ENCODE measurements at places on chromosomes 12 and 14.

- DNase-seq: no peak
Measured at GRCh38 chr12:10226086-10226485, 13.4 kb downstream of the GABARAPL1 start.

DNA sequence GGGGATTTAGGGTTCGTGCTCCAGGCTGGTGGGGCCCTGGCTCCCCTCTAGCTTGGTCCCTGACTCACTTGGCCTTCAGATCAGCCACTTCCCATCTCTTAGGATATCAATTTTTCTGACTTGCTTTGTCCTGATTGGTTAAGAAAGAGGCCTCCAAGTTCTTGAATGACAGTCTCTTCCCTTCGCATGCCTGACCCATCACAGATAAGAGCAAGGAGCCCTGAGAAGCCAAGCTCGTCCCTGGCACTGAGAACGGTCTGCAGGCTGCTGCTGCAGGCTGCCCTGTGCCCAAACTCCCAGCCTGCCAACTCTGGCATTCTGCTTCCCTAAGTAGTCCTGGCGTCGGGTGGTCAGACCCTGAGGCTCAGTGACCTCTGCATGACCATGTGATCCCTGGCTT lies 794 bp upstream of the LRTM2 start:
- DNase-seq: no peak

- no peak for DNase-seq
Measured at GRCh38 chr12:95004610-95005009, 1.1 kb upstream of the NDUFA12 start.

DNA sequence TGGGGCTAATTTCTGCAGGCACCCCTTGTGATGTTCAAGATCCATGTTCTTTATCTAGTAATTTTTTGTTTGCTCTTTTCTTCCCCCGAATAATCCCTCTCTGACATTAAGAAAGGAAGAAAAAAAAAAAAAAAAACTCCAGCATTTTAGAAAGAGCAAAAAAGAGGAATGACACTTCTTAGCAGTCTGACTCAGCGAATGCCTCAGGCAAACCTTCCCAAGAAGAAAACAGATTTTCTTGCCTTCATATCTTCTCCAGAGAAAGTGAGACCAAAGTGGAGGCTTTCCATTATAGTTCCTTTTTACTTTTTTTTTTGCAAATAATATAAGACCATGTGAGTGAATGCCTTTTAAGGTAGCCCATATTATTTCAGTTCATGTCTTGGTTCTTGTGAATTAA lies 479.0 kb upstream of the SYT1 start:
- peak; percentile 17 for DNase-seq

- DNase-seq: peak; percentile 4
Measured at GRCh38 chr14:100914597-100915021, 11.1 kb upstream of the RTL1 start.

DNA sequence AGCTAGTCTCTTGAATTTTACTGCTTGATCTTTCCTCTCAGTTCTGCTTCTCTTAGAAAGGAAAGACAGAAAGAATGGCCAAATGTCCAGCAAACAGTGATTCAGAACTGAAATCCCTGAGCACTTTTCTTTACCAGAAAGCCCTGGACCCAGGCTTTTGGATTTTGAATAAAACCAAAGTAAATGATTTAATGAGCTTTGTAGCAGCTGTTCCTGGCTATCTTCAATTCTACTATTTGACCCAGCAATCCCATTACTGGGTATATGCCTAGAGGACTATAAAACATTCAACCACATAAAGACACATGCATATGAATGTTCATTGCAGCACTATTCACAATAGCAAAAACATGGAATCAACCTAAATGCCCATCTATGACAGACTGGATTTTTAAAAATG lies 187.2 kb downstream of the PRKD1 start:
- DNase-seq: no peak

- no peak for DNase-seq
Measured at GRCh38 chr12:114995891-114996290, 311.9 kb upstream of the TBX3 start.

- no peak for DNase-seq
Measured at GRCh38 chr12:13812168-13812567, 169.2 kb downstream of the GRIN2B start.

DNA sequence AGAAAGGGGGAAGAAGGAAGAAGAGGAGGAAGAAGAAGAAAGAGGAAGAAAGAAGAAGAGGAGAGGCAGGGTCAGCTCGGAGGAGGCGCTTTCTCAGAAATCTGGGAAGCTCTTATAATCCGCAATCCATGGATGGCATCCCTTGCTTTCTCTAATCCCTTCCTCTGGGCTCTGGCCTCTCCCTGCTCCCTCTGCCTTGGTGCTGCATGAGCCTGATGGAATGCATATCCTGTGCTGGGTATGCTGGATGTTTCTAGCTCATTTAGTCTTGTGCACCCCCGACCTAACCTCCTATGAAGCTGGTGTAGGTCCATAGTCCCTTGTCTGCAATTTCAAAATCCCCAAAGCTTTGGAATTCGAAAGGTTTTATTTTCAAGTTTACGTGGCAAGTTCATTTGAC lies 94.2 kb upstream of the MYL2 start:
- no peak for DNase-seq

DNA sequence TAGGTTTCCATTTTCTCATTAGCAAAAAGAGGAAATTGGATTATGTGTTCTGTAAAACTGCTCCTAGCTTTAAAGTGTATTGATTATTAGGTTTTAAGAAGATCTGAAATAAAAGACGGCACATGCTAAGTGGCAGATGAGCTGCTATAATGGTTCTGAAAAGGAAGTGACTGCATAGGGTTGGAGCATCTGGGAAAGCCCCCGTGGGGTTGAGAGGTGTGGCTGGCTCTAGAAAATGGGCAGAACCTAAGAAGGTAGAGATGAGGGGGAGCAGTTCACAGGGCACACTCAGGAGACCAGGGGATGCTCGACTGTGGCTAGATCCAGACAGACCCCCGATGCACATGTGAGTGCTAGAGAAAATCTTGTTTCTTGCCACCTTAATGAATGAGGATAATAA lies 1.9 kb downstream of the IFNG-AS1 start:
- no peak for DNase-seq

DNA sequence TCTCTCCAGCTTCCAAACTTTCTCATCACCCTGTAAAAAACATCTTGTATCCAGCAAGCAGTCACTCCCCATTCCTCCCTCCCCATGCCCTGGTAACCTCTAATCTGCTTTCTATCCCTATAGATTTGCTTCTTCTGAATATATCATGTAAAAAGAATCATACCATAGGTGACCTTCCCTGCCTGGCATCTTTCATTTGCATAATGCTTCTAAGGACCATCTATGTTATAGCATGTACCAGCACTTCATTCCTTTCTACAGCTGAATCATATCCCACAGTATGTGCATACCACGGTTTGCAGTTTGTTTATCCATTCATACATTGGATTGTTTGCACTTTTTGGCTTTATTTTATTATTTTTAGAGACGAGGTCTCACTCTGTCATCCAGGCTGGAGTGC lies 22.9 kb upstream of the VPS37B start:
- no peak for DNase-seq

DNA sequence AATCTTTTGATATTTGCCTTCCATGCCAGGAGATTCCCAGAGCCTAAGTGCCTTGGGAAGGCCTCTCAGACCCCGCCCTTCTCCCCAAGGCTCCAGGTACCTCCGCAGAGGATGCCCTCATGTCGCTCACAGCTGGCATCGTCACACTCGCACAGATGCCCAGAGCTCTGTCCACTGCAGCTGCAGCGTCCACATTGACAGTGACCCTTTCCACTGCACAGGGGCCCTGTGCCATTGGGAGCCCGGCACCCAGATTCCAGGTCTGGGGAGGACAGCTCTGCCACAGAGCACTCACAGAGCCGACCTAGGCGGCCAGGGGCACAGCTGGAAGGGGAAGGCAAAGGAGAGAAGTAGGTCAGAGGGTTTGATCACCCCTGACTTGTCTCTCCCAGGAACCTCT lies 12.3 kb upstream of the CSAD start:
- no peak for DNase-seq

DNA sequence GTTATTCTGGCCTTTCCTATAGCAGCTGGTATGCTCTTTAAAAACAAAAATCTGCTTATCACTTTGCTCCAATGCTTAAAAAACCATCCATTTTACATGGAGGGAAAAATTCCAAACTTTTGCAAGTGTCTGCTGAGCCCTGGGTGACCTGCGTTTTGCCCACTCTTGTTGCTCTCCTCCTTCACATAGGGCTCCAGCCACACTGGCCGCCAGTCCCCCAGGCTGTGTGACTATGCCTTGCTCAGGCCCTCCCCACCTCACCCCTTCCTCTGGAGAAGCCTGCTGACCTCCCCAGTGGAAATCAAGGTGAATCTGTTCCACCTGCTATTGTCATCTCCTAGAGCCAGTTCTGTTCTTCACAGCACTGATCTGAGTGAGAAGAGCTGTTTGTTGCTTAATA lies 126.9 kb downstream of the SLC25A47 start:
- DNase-seq: no peak

DNA sequence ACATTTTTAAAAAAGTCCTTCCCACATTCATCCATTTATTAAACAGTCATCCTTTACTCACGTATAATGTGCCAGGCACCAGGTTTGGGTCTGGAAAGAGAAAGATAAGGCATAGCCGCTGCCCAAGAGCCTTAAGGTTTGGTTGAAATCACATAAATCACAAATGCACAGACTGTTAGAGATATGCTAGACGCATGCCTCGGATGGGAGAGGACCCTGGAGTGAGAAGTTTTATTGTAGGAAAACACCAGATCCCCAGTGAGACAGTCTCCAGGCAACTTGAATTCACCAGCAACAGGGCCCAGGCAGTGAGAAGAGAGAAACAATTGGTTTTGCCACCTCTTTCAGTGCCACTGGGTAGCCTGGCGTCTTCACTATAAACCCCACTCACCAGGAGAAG lies 305.9 kb upstream of the AMIGO2 start:
- no peak for DNase-seq

GRCh38 chr14:62670526-62670925 lies 374.7 kb downstream of the KCNH5 start:
- DNase-seq: no peak
